ENCODE measurements at places on chromosomes 5 and 9.

DNA sequence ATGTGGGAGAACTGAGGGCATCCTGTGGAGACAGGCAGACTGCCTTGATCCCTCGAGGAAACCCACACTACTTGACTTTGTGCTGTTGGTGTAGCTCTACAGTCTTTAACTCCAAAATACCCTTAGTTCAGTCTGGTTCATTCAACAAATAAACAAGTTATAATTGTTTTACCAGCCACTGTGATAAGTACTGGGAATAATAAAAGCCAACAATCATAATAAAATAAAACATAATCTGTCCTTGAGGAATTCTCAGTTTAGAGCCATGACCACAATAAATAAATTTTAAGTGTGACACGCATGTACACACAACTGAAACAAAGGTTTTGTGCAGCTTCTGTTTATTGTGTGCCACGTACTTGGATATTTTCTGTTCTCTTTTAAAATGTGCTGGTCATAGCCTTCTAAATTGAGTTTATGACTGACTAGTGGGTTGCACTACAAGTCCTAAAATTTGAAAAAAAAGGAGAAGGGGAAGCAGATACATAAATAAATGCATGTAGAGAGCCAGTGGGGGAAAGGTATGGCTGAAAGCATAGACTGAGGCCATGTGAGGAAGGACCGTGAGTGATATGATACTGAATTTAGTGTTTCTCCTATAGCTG lies 6.2 kb upstream of the SCAMP1 start:
- no peak for DNase-seq

DNA sequence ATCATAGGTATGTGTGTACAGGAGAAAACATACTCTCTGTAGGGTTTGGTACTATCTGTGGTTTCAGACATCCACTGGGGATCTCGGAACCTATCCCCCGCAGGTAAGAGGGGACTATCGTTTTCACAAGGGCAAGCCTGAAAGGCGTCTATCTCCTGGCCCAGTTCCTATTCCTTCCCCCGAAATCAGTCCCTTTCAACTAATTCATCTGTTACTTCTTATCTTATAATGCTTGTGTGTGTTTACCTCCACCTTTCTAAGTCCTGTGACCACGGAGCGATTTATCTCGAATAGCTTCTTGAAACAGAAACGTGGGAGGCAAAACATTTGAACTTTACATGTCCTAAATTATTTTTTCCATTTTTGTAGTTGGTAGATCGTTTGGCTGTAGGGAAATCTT lies 11.4 kb downstream of the ABO start:
- DNase-seq: no peak

DNA sequence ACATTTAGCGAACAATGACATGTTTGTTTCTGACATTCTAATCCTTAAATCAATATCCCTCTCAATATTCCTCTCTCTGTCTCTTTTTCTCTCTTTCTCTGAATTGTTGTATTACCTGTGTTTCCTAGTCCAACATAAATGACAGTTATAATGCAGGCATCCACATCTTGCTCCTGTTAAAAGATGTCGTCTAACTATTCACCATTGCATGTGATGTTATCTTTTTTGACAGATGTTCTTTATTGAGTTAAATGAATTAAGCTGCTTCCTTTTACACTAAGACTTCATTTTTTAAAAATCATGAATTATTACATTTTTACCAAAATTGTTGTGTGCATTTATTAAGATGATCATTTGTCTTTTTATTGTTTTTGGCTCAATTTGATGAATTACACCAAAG lies 527.5 kb downstream of the PRR16 start:
- DNase-seq: no peak

- DNase-seq: peak; percentile 65
These were observed 76.6 kb upstream of the TBCA start for GRCh38 chr5:77852514-77853352.

DNA sequence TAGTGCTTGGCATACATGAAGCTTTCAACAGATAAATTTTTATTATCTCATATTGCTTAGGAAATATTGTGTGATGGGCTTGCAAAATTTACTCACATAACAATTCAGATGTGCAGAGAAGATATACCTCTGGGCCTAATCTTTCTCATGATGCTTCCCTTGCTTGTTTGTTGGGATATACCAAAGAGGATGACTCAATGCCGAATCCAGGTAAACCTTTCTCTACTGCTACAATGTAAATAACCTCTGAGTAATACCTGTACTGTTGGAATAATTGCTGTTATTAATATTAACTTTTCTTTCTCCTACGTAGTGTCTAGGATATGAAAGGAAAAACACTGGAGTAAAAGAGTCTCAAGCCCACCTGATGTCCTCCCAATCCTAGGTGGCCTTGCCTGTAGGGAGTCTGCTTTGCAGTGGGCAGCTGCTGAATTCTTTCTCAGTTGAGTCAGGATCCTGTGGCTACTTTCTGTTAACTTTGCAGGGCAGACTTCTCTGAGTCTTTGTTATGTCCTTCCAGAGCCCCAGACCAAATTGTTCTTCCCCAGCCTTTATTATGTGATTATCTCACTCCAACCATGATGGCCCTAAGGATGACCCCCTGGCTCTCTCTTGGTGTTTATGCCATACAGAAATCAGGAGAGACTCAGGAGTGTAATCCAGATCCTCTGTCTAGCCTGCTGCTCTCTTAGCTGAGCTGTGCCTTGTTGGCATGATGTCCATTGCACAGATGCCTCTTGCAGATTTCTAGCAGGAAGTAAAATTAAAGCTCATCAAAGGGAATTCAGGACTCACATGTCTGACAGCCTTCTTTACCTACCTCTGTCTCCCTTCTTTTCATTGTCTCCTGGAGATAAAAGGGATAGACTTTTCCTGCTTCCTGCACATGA lies 208.1 kb downstream of the SNX18 start:
- DNase-seq: no peak

DNA sequence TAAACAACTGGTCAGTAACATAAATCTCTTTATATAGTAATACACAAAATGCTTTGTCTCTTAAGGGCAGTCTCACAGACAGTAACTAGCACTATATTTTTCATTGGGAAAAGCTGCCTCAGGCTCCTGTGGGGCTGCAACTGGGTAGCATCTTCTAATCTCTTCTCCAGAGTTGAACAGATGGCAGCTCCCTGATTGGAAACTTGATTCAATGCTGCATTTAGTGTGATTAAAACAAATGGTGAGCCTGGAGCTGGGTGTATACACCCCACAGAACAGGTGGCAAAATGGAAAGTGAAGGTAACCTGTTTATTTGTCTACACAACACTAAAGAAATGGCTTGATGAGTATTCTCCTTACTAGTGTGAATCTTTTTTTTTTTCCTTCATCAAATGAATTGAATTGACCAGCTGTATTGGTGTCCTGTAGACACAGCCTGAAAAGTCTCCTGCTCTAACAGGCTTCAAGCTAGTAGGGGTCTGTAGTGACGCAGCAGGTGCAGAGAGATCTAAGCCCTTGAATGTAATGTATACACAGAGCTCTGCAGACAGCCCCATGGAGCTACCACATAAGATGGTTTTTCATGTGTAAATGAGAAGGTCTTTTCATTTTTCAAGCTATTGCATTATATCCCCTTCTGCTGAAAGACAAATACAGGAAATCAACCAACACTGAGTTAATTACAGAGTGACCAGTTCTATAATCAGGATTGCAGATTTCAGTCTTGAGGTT lies 43.3 kb downstream of the IZUMO3 start:
- no peak for DNase-seq

DNA sequence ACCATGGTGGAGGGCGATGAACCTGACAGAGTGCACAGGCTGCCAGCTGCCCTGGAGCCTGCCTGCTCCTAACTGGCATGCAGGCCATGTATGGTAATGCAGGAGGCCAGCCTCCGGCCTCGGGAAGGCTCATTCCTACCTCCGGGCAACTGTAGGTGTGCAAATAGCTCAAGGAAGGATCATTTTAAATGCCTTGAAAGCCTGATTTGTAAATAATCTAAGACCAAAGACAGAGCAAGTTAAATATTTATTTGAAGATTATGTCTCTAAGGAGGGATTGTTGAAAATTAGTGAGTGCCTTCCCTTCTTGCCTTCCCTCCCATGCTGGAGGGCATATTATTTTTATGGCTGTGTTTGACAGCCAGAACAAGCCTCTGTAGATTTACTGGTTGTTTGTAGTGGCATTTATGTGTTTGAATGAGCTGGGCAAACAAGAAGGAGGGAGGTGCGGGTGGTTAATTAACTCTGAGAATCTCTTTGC lies 285.7 kb upstream of the TUT7 start:
- no peak for DNase-seq

- no peak for DNase-seq
These were observed 273.5 kb downstream of the NR2F1-AS1 start for GRCh38 chr5:93307557-93307956.

DNA sequence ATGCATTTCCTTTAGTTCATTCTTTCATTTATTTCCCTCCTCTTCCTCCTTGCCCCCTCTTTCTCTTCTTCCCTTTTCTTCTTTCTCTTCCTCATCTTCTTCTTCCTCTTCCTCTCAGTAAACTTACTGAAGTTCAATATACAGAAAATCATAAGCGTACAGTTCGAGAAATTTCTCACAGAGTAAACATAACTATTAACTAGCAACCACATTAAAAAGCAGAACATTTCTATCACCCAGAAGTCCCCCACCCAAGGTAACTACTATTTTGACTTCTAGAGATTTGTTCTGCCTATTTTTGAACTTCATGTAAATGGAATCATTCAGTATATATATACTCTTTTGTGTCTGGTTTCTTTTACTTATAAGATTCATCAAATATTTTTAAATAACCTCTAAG lies 48.2 kb downstream of the TNFAIP8 start:
- DNase-seq: no peak

DNA sequence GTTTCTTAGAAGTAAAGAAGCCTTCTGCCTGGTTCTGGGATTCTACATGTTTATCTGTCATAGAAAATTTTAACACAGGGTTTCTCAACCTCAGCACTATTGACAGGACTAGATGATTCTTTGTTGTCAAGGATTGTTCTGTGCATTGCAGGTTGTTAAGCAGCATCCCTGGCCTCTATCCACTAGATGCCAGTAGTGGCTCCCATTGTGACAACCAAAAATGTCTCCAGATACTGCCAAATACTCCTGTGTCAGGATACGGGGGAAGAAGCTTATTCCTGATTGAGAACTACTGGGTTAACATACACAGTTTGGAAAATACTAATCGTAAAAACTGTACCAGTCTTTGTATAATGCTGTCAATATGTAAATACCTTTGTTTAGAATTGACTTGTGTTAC lies 167.1 kb downstream of the NIPBL start:
- DNase-seq: no peak

GRCh38 chr5:9468060-9468388 lies 77.9 kb downstream of the SEMA5A start:
- DNase-seq: no peak

- DNase-seq: no peak
These were observed 203.4 kb downstream of the EFNA5 start for GRCh38 chr5:107467137-107467932.

- no peak for DNase-seq
These were observed 5.1 kb downstream of the ARL14EPL start for GRCh38 chr5:116037236-116037822.

DNA sequence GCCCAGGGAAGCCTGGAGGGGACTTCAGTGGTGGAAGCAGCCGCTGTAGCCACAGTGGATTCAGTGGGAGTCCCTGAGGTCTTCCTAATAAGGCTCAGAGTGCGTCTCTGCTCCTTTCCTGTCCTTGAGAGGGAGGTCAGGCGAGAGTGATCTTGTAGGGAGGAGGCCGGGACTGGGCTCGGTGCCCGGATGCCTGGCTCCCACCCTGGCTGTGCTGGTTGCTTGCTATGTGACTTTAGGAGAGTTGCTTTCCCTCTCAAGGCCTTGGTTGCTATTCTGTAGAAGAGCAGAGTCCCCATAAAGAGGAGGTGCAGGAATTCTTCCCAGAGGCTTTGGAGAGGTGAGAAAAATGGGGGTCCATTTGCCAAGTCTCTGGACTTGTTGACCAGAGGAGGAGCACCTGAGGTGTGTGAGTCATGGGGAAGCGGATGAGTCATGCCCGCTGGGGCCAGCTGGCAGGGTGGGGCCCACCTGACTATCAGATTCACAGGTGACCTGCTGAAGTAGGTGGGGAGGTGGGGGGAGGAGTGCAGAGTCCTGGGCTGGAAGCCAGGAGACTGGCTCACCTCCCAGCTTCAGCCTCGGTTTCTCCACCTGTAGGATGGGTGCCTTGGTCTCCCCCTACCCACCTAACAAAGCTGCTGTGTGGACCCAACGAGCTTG lies 13.8 kb downstream of the GSN start:
- no peak for DNase-seq

GRCh38 chr5:78628270-78628992 lies 20.1 kb downstream of the LHFPL2 start:
- DNase-seq: no peak

GRCh38 chr5:121979691-121980090 lies 17.9 kb downstream of the SRFBP1 start:
- no peak for DNase-seq

GRCh38 chr9:72633966-72634365 lies 112.6 kb downstream of the TMC1 start:
- no peak for DNase-seq

GRCh38 chr5:66001952-66002351 lies 75.6 kb downstream of the ERBIN start:
- no peak for DNase-seq

DNA sequence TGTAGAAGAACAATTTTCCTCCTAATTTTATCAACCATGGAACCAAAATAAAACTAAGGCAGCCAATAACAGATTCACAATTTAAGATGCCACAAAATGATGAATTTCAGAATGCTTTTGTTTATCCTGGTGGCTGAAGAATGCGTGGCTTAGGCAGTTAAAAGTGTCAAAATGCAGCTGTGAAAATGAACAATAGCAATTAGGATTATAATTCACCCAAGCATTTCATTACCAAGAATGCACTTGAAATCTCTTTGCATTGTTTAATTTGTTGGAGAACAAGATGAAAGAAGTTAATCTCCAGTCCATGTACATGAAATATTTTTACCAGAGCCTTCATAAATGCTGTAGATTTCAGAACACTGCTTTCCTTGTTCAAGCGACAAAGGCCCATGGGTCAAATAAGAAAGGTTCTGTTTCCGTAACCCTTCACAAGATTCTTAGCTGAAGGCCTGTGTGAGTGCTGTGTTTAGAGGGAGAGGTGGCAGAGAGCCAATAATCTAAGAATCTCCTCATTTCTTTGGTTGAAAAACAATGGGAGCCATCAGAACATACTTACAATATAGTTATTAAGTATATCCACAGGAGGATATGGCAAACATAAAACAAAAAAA lies 39.3 kb downstream of the CLINT1 start:
- DNase-seq: no peak

DNA sequence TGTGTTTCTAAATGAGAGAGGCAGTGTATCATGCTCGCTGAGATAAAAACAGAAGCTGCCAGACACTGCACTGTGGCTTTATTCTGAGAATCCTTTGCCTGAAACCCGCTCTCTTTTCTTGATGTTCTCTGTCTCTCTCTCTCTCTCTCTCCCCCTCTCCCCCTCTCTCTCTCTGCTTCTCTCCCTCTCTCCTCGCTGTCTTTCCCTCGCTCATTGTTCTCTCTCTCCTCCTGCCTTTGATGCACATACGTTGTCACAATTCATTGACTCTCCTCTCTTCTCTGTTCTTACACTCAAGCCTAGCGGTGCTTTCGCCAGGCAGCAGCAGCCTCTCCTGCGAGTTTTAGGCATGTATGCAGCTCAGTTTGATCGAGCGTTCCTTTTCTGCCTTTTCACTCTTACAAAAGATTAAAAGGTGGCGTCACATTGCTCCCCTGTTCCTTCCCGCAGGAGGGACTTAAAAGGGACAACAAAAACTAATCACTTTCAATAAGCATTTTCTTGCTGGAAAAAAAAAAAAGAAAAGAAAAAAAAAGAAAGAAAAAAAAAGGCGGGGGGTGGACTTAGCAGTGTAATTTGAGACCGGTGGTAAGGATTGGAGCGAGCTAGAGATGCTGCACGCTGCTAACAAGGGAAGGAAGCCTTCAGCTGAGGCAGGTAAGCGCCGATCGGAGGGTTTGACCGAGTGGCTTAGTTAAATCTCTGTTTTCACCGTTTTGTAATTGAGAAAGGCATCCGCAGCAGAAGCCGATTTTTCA lies 717.9 kb upstream of the WWC1 start:
- DNase-seq: peak; percentile 48
